ENCODE measurements at places on chromosomes 3 and 15.

DNA sequence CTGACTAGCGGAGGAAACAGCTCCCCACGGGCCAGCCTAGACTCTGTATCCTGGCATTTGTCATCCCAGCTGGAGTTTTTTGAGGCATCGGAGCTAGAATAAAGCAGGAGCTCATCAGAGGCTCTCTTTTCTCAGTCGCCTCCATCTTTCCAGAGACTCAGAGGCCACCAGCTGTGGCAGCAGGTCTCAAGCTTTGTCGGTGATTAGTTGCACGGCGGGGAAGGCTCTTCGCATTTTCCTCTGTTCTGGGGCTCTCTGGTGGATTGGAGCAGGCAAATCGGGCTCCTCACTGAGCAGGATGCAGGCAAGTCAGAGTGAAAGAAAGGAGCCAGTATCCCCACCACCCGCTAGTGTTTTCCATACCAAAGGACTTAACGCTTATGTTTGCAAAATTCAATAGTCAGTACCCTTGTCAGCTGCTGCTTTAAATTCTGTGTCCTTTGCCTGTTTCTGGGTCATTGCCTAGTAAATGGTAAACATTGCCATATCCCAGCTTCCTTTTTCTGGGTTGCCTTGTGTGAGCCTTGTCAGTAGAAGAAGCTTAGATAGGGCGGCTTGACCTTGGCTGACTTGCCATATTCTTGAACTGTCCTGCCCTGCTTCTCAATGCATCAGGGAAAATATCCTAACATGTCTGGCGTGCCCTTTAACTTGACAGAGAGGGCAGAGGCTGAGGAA is 127.1 kb downstream of the PTPRG start:
- DNase-seq = no peak

DNA sequence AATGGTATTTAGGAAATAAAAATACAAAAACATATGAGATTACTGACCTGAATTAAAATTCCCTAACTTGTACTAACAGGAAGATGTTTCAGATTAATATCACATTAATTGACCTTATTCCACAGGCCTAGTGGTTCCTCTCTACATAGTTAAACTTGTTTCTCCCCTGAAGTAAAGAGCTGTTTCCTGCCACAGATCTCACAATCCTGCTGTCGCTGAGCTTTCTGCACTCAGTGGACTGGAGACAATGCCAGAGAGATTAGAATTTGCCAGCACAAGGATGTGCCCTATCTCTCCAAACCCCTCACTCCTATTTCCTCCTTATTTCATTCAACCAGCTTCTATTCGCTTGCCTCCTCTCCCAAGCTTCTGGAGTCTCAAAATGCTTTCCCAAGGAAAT is 130.6 kb downstream of the CTNNB1 start:
- no peak for DNase-seq

- no peak for DNase-seq
These were observed 51.0 kb upstream of the ATOSA start for GRCh38 chr15:52730173-52730572.

DNA sequence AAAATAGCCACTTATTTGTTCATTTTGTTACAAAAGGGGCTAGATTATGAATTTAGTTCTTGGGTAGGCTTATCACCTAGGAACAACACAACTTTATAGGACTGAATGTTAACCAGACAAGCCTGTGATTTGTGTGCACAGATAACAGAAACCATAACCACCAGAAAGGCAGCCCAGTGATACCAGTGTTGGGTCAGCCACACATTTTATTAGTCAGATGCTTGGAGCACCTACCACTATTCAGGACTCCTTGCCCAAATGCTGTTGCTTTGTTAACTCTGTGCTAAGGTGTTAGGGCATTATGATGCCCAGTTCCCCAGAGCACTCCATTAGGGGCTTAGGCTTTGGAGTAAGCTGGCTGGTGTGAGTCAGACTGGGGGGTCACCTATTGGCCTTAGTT is 22.5 kb downstream of the PLCL2 start:
- no peak for DNase-seq

GRCh38 chr3:155032918-155033317 is 47.2 kb upstream of the MME start:
- DNase-seq = no peak

- DNase-seq = no peak
These were observed 650 bp upstream of the MORC1 start for GRCh38 chr3:109118584-109118983.

DNA sequence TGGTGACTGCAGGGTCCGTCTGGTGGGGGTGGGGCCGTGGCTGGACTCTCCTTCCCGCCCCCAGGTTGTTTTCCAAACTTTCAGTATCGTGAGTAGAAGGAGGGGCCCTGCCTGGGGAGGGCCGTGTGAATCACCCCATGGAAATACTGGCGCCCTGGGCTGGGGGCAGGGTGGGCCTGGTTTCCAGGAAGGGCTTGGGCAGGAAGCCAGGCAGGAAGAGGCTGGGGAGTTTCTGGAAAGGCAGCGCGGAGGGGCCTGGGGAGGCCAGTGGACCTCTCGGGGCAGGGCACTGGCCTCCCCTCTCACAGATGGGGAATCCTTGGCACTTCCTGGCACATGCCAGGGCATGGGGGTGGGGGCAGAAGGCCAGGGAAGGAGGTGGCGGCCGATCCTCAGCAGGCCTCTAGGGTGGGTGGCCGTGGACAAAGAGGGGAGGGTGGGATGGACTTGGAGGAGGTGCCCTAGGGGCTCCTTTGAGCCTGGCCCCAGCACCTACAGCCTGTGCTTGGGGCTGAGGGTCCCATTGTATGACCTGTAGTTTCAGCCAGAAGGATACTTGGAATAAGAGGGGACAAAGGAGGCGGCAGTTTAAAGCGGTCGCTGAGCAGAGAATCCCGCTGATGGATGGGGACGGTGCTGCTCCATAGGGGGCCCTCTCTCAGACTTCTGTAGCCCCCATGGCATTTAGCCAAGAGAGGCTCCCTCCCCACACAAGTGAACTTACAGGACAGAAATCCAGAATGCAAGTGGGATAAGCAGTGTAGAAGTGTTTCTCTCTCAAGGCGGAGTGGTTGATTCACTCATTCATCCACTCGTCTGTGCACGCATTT is 56.5 kb upstream of the GATA2 start:
- DNase-seq = no peak

- no peak for DNase-seq
These were observed 68.2 kb downstream of the RYR3 start for GRCh38 chr15:33378866-33379480.

DNA sequence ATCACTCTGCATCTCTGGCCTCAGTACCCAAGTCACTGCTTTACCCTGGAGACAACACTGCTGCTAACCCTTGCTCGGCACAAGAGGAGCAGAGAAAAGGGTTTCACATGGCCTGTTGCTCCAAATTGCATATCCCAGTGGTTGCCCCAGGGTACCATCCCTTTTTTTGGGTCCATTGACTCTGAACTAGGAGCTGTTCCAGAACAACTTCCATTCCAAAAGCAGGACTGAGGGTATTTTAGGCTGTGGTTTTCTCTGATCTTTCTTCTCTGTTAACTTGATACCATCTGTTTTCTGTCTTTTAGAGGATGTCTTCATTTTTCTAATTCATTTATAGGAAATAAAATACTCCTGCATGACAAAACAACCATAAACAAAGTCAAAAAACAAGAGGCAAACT is 17.3 kb upstream of the RYK start:
- DNase-seq = no peak

DNA sequence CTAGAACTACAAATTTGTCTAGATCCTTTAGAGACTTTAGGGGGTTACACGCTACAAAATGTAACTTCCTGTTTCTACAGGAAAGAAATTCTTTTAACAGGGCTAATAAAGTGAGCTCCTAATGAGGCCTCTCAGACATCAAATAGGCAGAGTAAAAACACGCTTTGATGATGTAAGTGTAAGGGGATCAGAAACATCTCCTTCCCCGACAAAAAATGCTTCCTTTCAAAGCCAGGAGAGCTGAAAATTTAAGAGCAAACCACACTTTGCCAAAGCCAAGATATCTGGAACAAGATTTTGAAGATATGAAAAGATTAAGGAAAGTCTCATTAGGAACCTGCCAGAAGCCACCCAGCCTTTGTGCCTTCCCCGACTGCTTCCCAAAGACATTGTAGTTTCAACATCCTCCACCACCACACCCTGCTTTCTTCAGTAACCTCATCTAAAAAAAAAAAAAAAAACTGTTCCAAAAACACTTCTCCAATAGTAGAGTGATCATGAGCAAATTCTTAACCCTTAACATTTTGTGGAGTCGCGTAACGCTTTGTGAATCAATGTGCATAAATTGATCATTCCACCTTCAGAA is 505.0 kb upstream of the THBS1 start:
- DNase-seq = no peak

- no peak for DNase-seq
These were observed 107.9 kb downstream of the STAC start for GRCh38 chr3:36488077-36488789.

DNA sequence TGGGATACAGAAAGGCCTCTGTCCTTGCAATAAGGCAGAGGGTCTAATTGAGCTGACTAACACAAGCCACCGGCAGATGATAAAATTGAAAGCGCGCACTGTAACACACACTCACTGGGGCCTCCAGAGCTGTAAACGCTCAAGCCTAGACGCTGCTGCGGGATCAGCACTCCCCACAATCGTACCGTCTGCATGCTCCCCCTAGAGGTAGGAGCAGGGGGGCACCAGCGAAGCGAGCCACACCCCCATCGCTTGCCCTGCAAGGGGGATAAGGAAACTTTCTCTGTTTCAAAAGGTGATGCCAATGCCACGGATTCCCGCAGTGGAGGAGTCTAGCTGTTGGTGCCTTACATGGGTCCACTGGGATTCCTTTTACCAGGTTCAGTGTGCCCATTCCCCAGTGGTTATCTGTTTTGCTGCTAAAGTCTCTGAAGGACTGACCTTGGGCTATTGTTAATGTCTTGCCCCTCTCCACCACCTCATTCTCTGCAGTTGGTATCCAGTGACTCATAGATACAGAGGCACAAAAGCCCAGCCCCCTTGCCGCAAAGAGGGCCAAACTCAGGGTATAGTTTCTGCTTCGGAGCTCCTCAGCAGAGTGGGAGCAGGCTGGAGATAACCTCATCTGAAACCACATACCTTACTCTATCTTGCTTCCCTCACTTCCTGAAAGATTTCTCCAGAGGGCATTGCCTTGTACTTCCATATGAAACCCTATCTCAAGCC is 139.3 kb upstream of the KBTBD8 start:
- DNase-seq = no peak

DNA sequence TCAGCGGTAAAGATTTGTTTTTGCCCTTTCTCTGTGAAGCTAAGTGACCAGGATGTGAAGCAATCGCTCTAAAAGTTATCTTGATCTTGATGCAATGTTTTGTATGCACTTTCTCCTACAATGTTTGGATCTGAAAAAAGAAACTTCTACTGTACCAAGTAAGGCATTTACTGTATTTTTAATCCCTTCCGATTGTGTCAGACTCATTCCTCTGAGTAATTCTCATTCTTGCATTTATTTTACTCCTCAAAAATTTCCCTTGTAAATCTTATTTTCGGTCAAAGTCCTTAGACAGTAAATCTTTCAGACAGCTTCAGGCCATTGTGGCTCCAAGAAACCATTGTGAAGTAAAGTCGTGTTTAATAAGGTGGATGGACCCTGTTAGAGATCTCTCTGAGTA is 141.9 kb downstream of the TP63 start:
- no peak for DNase-seq

GRCh38 chr3:111315930-111316587 is 225.9 kb upstream of the CD96 start:
- DNase-seq = no peak

GRCh38 chr3:192026661-192027060 is 565.7 kb downstream of the PYDC2 start:
- no peak for DNase-seq

DNA sequence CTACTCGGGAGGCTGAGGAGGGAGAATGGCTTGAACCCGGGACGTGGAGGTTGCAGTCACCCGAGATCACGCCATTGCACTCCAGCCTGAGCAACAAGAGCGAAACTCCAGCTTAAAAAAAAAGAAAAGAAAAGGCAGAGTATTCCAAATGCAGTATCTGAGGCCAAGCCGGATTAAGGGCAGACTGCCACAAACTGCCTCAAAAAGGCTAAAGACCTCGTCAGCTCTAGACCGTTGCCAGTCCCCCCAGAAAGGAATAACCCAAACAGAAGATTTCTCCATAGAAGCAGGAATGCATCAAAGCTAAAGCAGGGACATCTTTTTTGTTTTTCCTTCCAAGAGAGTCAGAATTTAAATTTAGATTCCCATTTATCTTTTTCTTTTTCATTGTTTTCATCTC is 72.9 kb downstream of the TM4SF4 start:
- no peak for DNase-seq

DNA sequence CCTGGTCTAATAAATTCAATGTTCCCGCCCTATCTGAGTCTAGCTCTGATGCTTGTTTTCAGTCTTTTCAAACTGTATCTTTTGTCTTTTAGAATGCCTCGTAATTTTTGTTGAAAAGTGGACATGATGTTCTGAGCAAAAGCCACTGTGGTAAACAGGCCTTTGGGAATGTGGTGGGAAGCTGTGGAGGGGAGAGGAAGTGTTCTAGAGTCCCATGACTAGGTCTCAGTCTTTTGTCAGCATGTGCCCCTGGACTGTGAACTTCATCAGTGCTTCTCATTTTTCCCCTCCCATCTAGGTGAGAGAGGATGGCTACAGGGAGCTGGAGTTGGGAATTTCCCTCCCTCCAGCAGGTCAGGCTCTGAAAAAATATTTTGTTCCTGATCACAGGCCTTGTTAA is 33.7 kb downstream of the SUSD5 start:
- no peak for DNase-seq

GRCh38 chr3:36596419-36596818 is 167.9 kb downstream of the DCLK3 start:
- DNase-seq = no peak

DNA sequence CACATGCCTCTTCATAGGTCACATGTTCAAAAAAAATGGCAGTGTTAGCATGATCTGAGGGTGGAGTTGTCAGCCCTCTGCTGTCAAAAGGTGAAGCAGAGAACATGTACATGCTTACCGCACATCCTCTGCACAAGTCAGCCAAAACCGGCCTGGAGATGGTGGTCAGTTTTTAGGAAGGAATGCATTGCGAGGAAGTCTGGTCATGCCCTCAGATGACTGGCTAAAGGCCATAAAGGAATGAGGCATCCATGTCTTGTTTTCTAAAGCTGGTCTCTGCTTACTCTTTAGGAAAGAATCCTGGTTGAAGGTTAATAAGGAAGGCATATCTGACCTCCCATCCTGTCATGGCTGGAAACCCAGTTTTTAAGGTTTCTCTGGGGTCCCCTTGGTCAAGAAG is 292.0 kb upstream of the CCDC54 start:
- no peak for DNase-seq

GRCh38 chr15:62462721-62463120 is 297.6 kb upstream of the C2CD4B start:
- DNase-seq = no peak

GRCh38 chr3:11651900-11652299 is 8.2 kb upstream of the VGLL4 start:
- DNase-seq = no peak

Measured in stimulated activated CD4-positive, alpha-beta T cell treated with anti-CD3 and anti-CD28 coated beads, TNF-alpha, amount 100 ng/mL, for 48 hours (primary cell).